ENCODE measurements at places on chromosomes 4 and X.
A peak's percentile ranks its signal among the peaks of the same experiment; 100 is the strongest.

- DNase-seq = peak; percentile 34
These were observed 109.1 kb downstream of the GPAT3 start for GRCh38 chr4:83644677-83645659.

- no peak for DNase-seq
These were observed 124.1 kb upstream of the WDR1 start for GRCh38 chr4:10240691-10241090.

DNA sequence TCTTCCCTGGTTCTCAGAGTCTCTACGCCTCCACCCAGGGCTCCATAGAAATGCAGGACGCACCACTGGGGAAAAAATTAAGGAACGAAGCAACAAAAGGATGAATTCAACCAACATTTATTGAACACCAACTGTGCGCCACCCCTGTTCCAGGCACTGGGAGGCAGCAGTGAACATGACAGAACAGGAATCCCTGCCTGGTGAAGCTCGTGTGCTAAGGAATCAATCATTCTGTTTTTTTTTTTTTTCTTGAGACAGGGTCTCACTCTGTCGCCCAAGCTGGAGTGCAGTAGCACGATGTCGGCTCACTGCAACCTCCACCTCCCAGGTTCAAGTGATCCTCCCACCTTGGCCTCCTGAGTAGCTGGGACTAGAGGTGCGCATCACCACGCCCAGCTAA is 1.9 kb upstream of the FTSJ1 start:
- no peak for DNase-seq

DNA sequence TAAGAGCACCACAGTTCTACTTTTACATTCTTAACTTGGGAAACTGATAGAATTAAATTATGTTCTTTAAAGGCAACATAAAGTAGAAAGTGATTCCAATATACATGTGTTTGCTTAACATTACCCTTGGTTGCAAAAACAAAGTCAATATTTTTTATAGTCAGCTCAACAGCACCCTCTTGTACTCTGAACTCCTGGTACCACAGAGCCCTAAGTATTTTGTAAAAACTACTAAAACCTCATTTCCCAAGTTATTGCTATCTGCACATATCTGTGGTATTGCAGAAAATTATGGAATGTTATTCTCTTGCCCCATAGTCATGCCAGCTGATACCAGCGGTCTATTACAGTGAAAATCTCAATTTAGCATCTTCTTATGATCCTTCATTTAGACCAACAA is 2.9 kb downstream of the KIF4A start:
- DNase-seq = no peak

DNA sequence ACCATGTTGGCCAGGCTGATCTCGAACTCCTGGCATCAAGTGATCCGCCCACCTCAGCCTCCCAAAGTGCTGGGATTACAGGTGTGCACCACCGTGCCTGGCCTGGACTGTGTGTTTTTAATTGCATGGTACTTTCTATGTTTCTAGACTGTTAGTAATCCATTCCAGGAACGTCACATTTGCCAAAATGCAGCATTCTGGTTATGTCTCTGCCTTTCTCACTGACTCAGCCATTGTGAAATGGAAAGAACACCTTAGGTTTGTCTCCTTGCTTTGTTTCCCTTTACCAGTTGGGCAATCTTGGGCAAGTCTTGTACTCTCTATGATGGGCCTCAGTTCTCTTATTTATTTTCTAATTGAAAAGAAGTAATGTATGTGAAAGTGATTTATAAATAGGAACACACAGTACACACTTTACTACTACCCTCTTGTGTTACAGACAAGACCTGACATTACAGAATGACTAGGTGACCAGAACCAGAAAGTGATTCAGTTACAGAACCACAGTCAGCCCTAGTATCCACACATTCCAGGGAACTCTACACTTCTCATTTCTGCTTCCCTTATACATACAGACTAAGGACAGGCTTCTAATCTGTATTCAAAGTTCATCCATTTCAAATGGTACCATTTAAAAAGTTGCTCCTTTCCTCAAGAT is 187.1 kb downstream of the MGST2 start:
- DNase-seq = no peak

Data from HS-5 (cell line).